Esophagus muscularis mucosa (tissue), 4 donors: ENCODE measurements at places on chromosomes 2 and 18. TPM values are rescaled to one million over a fixed set of nuclear protein-coding genes. Genes with fewer than 3 reads are reported as not detected.

Gene CTAGE1
- total RNA-seq = not detected

DNA sequence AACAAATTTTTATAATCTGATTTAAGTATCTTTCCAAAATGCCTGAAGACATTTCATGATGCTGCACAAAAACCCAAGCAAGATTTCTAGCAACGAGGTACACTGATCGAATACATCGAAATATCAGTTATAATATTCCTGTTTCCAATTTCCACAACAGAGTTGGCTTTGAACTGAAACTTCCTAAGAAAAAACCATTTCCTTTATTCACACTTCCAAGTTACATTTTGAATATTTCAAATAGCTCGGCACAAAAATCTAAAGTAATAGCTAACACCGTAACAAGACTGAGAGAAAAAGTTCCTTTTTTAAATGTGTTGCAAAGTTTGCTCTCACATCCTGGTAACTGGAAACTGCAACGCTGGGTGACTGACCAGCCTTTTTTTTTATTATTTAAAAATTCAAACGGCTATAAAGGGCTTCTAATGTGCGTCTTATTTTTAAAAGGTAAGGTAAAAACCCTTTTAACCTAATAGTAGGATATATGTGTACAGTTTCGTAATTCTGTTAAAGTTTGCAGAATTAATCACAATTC lies 1.7 kb downstream of the HNRNPLL start:
- H3K36me3 ChIP-seq = no peaks in the 10 kb centered on the region
- H3K4me3 ChIP-seq = peak overlapping the region; percentile 76
- DNase-seq = no peak
- H3K27ac ChIP-seq = peak overlapping the region; percentile 96
- H3K4me1 ChIP-seq = peaks cover 58% of the 10 kb centered on the region

- no peaks in the 10 kb centered on the region for H3K36me3 ChIP-seq
- no peak overlapping the region for H3K4me3 ChIP-seq
- H3K27me3 ChIP-seq = no peaks in the 10 kb centered on the region
- H3K4me1 ChIP-seq = no peaks in the 10 kb centered on the region
Observed at GRCh38 chr18:23636071-23636399, 26.7 kb downstream of the ANKRD29 start.

Gene TLX2
- total RNA-seq = 0.84 TPM

Gene KCNE4
- 11.6 TPM for total RNA-seq

- H3K36me3 ChIP-seq = no peaks in the 10 kb centered on the region
- DNase-seq = no peak
- H3K27ac ChIP-seq = no peak overlapping the region
- H3K4me3 ChIP-seq = no peak overlapping the region
- H3K4me1 ChIP-seq = peaks cover 12% of the 10 kb centered on the region
- no peaks in the 10 kb centered on the region for H3K27me3 ChIP-seq
Observed at GRCh38 chr2:79511320-79511951, 1.4 kb upstream of the CTNNA2 start.

GRCh38 chr2:157172866-157173578 lies 84.5 kb upstream of the GALNT5 start:
- no peaks in the 10 kb centered on the region for H3K36me3 ChIP-seq
- no peak for DNase-seq
- H3K4me3 ChIP-seq = no peak overlapping the region
- peak overlapping the region; percentile 68 for H3K27ac ChIP-seq
- peaks cover 14% of the 10 kb centered on the region for H3K4me1 ChIP-seq

Gene SNTG2
- 5.2 TPM for total RNA-seq

DNA sequence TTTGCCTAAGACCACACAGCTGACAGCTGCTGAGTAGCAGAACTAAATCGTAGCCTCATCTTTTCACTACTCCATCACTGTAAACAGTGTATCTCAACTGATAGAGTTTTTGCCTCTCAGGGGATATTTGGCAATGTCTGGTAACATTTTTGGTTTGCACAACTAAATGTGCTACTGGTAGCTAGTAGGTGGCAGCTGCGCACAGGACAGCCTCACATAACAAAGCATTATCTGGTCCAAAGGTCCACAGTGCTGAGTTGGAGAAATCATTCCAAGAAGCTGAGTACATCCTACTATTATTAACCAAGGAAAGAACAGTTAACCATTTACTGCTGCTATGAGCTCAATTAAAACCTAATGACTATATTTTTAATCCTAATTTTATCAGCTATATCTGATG lies 6.1 kb upstream of the CCDC102B start:
- H3K27me3 ChIP-seq = no peaks in the 10 kb centered on the region
- H3K4me1 ChIP-seq = no peaks in the 10 kb centered on the region
- DNase-seq = no peak
- H3K4me3 ChIP-seq = no peak overlapping the region
- H3K27ac ChIP-seq = no peak overlapping the region

- no peak for DNase-seq
- H3K4me1 ChIP-seq = peaks cover 7% of the 10 kb centered on the region
- H3K36me3 ChIP-seq = no peaks in the 10 kb centered on the region
- H3K27me3 ChIP-seq = no peaks in the 10 kb centered on the region
- H3K27ac ChIP-seq = peak overlapping the region; percentile 32
Observed at GRCh38 chr2:33238111-33238510, 238.3 kb upstream of the RASGRP3 start.

DNA sequence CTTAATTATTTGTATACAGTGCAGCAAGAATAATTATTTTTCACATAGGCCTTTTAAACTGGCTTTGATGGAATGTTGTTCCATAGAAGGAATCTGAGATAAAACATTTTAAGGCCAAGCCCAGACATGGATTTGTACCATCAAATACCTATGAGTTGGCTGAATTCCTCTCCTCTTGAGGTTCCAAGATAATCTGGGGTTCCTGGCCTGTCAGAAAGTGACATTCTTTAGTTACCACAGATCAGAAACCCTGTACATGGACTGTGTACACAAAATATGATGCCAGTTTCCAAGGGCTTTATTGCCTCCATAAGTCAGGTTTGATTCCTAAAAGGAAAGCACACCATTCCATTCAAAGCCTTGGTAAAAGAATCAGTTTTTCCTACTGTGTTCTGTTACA lies 1256.7 kb upstream of the NRXN1 start:
- H3K27ac ChIP-seq = no peak overlapping the region
- H3K4me3 ChIP-seq = no peak overlapping the region
- no peaks in the 10 kb centered on the region for H3K4me1 ChIP-seq

Gene CETN1
- not detected for total RNA-seq

Gene SNORC
- 2.5 TPM for total RNA-seq

Gene CD8B2
- total RNA-seq = not detected

DNA sequence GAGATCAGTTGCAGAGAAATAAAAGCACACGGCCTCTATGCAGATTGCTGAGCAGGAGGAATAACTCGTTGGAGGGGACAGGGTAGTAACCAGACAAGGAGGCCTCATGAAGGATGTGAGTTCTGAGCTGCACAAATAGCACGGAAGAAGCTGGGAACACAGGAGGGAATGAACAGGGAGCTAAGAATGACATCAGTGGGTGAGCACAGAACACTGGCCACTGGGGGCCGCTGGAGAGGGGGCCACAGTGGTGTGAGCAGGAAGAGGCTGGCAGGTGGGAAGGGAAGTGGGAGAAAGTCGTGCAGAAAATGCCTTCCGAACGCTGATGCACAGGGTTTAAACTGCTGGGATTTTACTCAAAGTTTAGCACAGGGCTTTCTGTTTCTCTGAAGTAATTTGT lies 61.0 kb downstream of the ZAP70 start:
- no peak overlapping the region for H3K4me3 ChIP-seq
- DNase-seq = peak; percentile 64
- no peak overlapping the region for H3K27ac ChIP-seq
- no peaks in the 10 kb centered on the region for H3K27me3 ChIP-seq
- H3K36me3 ChIP-seq = peaks cover 80% of the 10 kb centered on the region

Gene CCDC141
- 3.6 TPM for total RNA-seq

Gene LBX2
- 0.99 TPM for total RNA-seq

DNA sequence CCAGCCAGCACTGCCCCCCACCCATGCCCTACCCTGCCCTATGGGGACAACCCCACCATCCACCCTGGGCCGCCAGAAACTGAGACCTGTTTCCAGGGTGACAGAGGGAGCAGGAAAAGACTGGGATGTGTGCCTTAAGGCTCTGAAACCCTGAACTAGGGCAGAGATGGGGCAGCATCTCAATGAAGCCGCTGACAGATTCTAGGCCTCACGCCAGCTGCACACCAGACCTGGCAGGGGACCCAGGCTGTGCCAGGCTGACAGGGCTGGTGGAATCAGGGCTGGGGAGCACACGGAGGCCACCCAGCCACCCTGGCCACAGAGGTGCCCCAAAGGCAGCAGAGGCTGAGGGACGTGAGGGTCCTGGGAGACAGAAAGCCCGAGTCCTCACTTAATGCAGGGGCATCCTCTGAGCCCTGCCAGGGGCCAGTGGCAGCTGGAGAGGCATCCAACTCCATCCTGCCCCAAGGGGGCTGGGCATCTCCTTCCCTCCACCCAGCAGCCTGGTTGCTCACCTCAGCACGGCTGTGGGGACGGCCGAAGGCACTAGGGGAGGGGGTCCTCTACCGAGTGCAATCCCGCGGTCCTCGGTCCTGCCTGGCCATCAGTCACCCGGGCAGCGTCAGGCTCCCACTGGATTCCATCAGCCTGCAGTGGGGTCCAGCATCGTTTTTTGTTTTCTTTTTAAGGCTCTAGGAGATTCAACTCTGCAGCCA lies 169.2 kb downstream of the ZFP36L2 start:
- no peak overlapping the region for H3K27ac ChIP-seq
- H3K27me3 ChIP-seq = no peaks in the 10 kb centered on the region
- peaks cover 28% of the 10 kb centered on the region for H3K4me1 ChIP-seq
- no peak overlapping the region for H3K4me3 ChIP-seq

- H3K4me3 ChIP-seq = no peak overlapping the region
- no peaks in the 10 kb centered on the region for H3K27me3 ChIP-seq
- H3K4me1 ChIP-seq = peaks cover 32% of the 10 kb centered on the region
- H3K27ac ChIP-seq = peak overlapping the region; percentile 9
- peak; percentile 86 for DNase-seq
- H3K36me3 ChIP-seq = no peaks in the 10 kb centered on the region
Observed at GRCh38 chr2:217293046-217293445, 433.2 kb upstream of the TNP1 start.

- H3K4me1 ChIP-seq = peaks cover 55% of the 10 kb centered on the region
- DNase-seq = no peak
- H3K27ac ChIP-seq = no peak overlapping the region
- no peaks in the 10 kb centered on the region for H3K36me3 ChIP-seq
Observed at GRCh38 chr2:235661167-235661937, 167.5 kb downstream of the AGAP1 start.

GRCh38 chr2:10500601-10501361 lies 52.7 kb upstream of the ODC1 start:
- DNase-seq = no peak
- H3K27me3 ChIP-seq = no peaks in the 10 kb centered on the region
- no peak overlapping the region for H3K27ac ChIP-seq
- no peaks in the 10 kb centered on the region for H3K36me3 ChIP-seq
- no peak overlapping the region for H3K4me3 ChIP-seq
- H3K4me1 ChIP-seq = peaks cover 8% of the 10 kb centered on the region

- no peaks in the 10 kb centered on the region for H3K27me3 ChIP-seq
- peaks cover 8% of the 10 kb centered on the region for H3K4me1 ChIP-seq
- no peaks in the 10 kb centered on the region for H3K36me3 ChIP-seq
- H3K27ac ChIP-seq = no peak overlapping the region
- H3K4me3 ChIP-seq = no peak overlapping the region
Observed at GRCh38 chr2:182554950-182555349, 128.1 kb upstream of the PDE1A start.

DNA sequence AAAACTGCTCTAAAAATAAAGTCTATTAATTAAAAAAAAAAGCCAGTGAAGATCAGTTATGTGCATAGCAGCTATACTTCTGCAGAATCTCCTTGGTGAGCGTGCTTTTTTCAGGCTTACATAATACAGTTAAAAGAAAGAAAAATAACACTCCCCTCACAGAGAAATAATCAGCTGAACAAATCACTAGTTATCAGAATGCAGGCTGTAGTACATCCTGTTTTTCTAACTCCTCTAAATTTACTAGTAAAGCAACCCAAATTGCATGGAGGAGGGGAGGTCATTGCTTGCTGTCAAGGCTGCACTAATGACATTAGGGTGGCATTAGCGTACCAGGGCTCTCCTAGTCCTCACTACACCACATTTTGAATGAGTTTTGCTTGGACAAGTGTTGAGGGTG lies 192.2 kb downstream of the PLCL1 start:
- no peak for DNase-seq
- H3K4me1 ChIP-seq = peaks cover 29% of the 10 kb centered on the region
- H3K36me3 ChIP-seq = no peaks in the 10 kb centered on the region
- no peak overlapping the region for H3K4me3 ChIP-seq

DNA sequence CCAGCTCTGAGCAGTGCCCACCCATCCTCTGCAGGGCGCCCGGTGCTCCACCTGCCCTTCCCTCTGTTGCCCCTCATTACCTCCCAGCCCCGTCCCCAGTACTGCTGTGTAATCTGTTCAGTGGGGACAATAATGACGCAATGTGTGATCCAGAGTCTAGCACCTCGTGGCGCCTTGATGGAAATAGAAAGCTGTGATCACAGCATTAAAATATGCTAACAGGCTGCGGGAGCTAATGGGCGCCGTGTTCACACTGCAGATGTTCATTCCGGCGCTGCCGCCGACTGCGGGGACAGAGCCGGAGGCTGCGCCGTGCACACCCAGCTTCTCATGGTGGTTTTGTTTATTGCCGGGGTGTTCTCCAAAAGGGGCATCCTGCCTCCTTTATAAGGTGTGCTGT lies 235.2 kb downstream of the LDLRAD4 start:
- no peaks in the 10 kb centered on the region for H3K36me3 ChIP-seq
- H3K4me3 ChIP-seq = no peak overlapping the region
- H3K27ac ChIP-seq = no peak overlapping the region
- H3K4me1 ChIP-seq = peaks cover 41% of the 10 kb centered on the region

DNA sequence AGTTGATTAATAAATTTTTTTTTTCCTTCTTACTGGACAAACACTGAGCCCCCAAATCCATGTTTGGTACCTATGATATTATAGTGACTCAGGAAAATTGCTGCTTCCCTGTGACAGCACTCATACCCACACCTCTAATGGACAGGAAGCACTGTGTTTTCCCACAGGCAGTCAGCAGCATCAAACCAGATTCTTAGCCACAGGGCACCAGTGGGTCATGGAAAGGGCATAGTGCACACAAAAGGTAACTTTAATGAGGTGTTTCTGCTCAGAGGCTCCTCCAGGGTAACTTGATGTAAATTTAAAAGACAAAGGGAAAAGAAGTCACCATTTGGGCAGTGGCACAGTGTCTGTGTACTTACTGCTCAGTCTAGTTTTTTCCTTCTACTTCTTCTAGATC lies 34.1 kb downstream of the SERPINB11 start:
- H3K27me3 ChIP-seq = no peaks in the 10 kb centered on the region
- H3K36me3 ChIP-seq = no peaks in the 10 kb centered on the region
- DNase-seq = no peak
- H3K4me3 ChIP-seq = no peak overlapping the region
- H3K27ac ChIP-seq = no peak overlapping the region
- H3K4me1 ChIP-seq = no peaks in the 10 kb centered on the region

Gene ITM2C
- 86.8 TPM for total RNA-seq

Gene CSRNP3
- 2.9 TPM for total RNA-seq

GRCh38 chr18:75173125-75173432 lies 35.9 kb downstream of the PTGR3 start:
- no peak overlapping the region for H3K4me3 ChIP-seq
- H3K36me3 ChIP-seq = no peaks in the 10 kb centered on the region
- H3K27ac ChIP-seq = no peak overlapping the region
- peak; percentile 89 for DNase-seq
- H3K27me3 ChIP-seq = no peaks in the 10 kb centered on the region
